NCI-H2081 (cell line): ENCODE measurements at places on chromosomes 3 and 15.

GRCh38 chr15:42445551-42445950 is 45.4 kb downstream of the ZNF106 start:
- DNase-seq = no peak

DNA sequence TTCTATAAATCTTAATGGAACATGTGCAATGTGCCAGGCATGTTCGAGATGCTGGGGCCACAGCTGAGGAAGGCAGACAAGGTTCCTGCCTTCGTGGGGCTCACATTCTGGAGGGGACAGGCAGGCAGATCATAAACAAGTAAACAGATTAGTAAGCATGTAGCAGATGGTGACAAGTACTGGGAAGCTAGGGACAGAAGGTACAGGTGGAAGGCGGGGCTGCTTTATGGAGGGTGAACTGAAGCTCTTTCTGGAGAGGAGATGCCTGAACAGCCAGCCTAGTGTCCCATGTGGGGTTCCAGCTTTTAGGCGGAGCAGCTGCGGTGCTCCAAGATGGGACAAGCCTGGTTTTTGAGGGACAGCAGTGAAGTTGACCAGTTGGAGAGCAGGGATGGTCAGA is 74.7 kb upstream of the SNRK start:
- DNase-seq = no peak

DNA sequence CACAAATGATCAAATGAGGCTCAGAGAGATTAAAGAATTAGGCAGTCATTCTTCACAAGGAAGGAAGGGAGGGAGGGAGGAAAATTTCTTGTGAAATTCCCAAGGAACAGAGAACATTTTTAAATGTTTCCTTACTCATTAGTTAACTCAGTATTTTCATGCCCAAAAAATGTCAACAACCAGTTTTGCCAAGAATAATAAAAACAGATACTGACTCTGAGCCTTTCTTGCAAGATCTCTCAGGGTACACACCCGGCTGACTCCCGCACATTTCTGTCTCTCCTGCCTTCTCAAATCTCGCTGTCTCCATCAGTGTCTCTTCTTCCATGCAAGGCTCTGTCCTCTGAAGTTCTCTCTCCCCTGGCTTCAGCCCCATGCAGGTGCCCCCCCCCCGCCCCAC is 265.9 kb downstream of the TJP1 start:
- DNase-seq = no peak

GRCh38 chr3:146387566-146387965 is 81.8 kb downstream of the PLSCR2 start:
- no peak for DNase-seq

GRCh38 chr3:58260261-58260731 is 22.7 kb downstream of the ABHD6 start:
- DNase-seq = no peak

- DNase-seq = no peak
Measured at GRCh38 chr3:3286014-3286413, 106.5 kb upstream of the CRBN start.

GRCh38 chr15:92580933-92581445 is 74.6 kb downstream of the FAM174B start:
- no peak for DNase-seq

GRCh38 chr15:25244731-25245585 is 193.9 kb downstream of the UBE3A start:
- DNase-seq = no peak

DNA sequence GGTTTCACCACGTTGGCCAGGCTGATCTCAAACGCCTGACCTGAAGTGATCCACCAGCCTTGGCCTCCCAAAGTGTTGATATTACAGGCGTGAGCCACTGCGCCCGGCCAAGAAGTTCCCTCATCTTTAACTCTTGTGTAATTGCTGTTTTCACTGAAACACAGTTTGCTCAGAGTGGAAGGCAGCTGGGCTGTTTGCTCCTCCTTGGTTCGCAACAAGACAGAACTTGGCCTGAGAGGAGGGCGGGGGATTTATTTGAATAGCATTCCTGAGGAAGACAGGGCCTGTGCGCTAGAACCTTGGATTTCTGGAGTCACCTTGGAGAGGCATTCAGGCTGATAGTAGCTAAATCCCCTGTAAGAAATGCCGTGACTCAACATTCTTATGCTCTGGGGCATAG is 226.7 kb upstream of the MCTP2 start:
- no peak for DNase-seq

DNA sequence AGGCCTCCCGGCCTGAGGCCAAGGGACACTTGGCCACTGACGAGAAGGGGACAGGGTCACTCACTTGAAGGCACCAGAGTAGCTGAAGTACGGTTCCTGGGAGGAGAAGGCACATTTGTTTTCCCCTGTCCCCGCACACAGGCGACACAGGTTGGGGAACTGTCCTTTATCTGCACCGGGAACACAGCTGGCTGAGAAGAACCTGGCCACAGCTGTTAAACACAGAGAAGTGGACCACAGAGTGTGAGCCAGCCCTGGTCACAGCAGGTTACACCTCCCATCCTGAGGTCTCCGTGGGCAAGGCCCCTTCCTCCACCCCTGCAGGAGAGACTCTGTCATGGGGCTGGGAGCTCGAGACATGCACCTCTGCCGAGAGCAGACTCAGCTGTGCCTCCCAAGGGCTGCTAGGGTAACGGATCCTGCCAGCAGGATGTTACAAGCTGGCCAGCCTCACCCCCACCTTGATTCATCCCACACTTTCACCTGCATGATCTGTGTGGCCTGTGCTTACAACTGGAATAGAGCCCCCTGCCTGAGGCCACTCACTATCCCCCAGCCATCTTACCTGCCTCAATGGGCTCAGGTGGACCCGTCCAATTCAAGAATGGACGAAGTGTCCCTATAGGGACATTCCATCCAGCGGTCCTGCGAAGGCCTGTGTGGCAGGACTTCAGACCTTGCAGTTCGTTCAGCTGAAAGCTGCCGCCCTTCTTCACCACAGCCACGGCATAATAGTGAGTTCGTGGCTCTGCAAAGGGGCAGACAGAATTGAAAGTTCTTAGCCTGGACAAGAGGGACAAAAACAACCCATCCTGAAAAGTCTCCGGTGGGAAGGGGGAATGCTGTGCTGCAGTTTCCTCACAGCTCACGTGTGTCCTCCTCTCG is 9.2 kb downstream of the LTF start:
- DNase-seq = no peak

GRCh38 chr3:63937661-63938651 is 25.8 kb upstream of the SCAANT1 start:
- DNase-seq = no peak

- no peak for DNase-seq
Measured at GRCh38 chr3:12194669-12195161, 36.0 kb upstream of the TIMP4 start.

GRCh38 chr15:93497291-93497690 is 408.3 kb upstream of the RGMA start:
- DNase-seq = no peak

- no peak for DNase-seq
Measured at GRCh38 chr3:30129765-30130164, 476.6 kb upstream of the TGFBR2 start.

GRCh38 chr15:33107950-33108349 is 86.6 kb downstream of the FMN1 start:
- DNase-seq = no peak

DNA sequence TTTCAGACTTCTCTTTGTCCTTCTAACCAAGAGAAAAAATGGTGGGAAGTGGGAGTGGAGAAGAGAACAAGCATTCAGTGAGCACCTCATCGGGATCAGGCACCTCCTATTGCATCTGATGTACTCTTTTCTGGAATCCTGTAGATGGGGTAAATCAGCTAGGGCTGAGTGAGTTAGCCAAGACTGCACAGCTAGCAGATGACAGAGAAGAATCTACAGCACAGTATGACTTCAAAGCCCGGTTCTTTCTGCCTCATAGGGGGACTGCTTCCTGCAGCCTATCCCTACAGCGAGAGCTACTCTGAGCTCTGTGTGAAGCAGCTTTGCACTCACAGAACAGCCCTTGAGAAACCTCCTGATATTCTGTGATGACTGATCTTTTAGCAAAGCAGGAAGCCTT is 275.2 kb upstream of the MEIS2 start:
- no peak for DNase-seq

DNA sequence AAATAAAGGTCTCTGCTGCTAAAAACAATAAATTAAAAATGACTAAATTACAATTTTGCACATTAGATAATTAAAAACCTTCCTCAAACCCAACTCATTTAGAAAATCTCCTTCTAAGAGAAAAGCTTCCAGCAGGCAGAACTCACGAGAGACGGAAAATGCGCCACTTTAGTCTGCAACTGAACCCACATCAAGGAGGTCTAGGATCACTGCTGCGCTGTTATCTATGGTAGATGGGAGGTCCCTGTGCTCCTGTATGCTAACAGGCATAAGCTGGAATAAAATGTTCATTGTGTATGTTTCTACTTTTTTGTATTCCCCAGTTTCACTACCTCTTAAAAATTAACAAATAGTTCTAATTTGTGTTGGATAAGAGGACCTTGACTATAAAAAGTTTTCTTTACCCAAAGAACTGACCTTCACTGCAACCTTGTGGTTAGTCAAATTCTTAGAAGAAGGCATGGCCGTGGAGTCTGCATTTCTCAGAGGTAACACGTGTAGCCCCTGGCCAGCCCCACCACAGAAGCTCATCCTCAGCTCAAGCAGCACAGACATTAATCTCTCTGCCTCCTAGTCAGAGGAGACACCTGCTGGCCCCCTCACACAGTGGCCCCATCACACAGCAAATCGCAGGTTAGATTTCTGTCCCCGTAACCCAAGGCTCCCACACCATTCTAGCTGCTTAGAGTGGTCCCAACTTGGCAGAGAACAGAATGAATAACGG is 22.3 kb downstream of the STIMATE start:
- no peak for DNase-seq

- no peak for DNase-seq
Measured at GRCh38 chr3:29683018-29683993, 402.4 kb downstream of the RBMS3 start.

- no peak for DNase-seq
Measured at GRCh38 chr15:48796521-48796920, 14.3 kb downstream of the CEP152 start.

DNA sequence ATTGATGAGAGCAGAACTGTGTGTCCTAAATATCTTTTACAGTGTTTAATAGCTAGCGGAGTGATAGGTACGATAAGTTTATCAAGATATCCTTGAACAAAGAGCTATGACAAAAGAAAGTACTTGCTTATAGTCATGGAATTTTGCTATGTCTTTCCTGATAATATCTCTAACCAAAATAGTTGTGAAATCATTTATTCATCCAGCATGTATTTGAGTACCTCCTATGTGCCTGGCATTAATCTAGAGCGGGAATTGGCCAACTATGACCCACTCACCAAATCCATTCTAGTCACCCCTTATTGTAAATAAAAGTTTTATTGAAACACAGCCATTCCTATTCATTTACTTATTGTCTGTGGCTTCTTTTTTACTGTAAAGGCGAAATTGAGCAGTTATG is 46.6 kb downstream of the ZFAND6 start:
- DNase-seq = no peak

GRCh38 chr3:138946663-138947494 is at the start of the genes FOXL2 and FOXL2NB:
FOXL2 (minus strand) TSS chr3:138947137; CDS start chr3:138946722, 415 bp downstream.
FOXL2NB (plus strand) TSS chr3:138947217; CDS start chr3:138947365, 148 bp downstream.
- no peak for DNase-seq

GRCh38 chr3:5388091-5388490 is 200.6 kb downstream of the EDEM1 start:
- DNase-seq = no peak

DNA sequence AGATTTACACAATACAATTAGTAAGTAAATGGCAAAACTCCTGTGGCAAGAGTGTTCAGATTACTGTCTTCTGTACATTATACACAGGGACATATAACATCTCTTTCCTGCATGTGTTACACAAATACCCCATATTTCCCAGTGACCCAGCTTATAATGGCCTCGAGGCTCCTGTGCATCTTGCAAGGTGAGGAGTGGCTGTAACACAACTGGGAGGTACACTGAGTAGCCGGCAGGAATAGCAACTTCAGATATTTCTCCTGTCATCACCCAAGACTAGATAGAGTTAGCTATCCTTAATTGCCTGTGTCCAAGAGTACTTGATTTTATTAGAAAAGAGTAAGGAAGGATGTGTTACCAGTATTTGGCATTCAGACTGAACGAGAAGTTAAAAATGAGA is 5.6 kb downstream of the GMPS start:
- no peak for DNase-seq

- DNase-seq = no peak
Measured at GRCh38 chr15:98753726-98754656, 105.7 kb downstream of the IGF1R start.

DNA sequence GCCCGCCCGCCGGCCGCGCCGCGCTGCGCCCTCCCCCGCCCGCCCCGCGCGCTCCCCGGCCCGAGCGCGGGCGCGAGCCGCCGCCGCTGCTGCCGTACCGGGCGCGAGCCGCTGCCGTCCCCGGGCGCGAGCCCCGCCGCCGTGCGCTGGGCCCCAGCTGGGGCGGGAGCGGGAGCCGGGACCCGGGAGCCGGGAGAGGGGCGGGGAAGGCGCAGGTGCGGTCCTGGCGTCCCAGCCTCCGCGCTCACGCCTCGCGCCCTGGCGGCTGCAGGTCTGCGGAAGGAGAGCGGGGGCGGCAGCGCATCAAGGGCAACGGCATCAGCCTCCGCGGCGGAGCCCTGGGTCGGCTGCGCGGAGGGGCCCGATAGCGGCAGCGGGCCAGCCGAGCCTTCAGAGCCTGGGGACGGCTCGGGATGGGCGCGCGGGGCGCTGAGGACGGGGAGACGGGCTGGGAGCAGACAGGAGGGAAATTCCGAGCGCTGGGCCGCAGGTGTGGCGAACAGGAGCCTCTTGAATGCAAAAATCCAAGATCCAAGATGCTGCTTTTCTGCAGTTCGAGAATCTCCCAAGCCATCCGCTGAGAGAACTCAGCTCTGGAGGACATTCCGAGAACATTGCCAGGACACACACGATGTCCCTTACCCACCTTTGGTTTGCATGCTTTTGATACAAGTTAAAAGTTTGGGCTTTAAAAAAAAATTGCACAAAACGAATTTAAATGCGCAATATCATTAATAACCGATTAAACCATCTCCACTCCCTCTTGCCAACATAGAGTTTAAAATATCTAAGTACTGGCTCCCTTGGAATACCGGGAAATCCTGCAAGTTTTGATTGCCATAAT is 251.1 kb downstream of the TJP1 start:
- peak; percentile 58 for DNase-seq

GRCh38 chr3:195451373-195452015 is 8.7 kb upstream of the ACAP2 start:
- DNase-seq = peak; percentile 90

- peak; percentile 53 for DNase-seq
Measured at GRCh38 chr3:114319453-114319852, 25.6 kb downstream of the TIGIT start.

DNA sequence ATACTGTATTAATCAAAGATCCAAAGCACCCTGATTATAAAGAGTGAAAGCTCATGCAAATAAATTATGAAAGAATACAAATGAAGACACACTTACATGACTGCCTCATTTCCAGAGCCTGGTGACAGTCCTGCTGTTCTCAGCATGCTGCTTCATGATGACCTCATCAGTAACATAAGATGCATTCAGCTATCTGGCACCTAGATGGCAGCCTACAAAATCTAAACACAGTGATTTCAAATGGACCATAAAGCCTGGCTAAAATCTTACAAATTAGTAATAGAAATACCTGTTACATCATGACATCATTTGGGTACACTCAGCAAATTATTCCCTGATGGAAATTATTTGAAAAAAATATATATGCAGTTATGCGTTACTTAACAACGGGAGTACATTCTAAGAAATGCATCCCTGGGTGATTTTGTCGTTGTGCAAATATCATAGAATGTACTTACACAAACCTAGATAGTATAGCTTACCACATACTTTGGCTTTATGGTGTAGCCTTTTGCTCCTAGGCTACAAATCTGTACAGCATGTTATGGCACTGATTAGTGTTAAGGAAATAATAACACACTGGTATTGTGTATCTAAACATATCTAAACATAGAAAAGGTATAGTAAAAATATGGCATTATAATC is 207.2 kb downstream of the EPHA3 start:
- DNase-seq = peak; percentile 12
